Mammary epithelial cell (primary cell): ENCODE measurements at places on chromosomes 1 and 21. TPM values are rescaled to one million over a fixed set of nuclear protein-coding genes. Genes with fewer than 3 reads are reported as not detected.

DNA sequence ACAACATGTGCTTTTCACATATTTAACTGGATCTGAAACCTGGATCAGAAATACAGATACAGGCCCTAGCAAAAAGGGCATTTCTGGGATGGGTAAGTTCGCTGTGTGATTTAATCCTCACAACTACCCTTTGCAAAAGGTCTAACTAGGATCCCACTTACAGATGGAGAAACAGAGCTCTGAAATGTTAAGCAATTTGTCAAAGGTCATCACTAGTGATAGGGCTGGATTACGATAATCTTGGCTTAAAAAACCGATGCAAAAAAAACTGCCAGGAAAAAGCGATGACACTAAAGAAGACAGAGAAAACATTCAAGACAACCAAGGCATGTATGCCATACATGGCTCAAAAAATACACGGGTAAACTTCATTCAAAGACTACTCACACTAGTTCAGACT is 29.9 kb downstream of the AHCTF1 start:
- no peak for DNase-seq

Gene SMIM11
- total RNA-seq, result 5.0 TPM

DNA sequence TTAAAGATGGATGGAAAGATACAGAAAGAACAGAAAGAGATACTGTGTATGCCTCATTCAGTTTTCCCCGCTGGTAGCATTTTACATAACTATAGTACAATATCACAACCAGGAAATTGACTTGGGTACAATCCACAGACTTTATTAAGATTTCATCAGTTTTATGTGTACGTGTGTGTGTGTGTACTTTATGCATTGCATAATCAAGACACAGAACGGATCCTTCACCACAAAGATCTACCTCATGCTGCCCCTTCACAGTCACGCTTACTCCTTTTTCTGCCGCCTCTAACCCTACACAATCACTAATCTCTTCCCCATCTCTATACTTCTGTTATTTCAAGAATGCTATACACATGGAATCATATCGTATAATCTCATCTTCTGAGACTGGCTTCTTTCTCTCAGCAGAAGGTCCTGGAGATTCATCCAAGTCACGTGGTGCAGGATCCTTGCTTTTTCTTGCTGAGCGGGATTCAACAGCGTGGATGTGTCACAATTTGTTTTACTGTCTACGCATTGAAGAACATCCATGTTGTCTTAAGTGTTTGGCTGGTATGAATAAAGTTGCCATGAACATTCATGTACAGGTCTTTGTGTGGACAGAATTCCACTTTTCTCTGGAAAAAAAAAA is 76.7 kb downstream of the SLC35F3 start:
- no peak for DNase-seq

Gene FNDC5
- total RNA-seq, result not detected in 2 replicates

Gene KAZN
- 13.8 TPM for total RNA-seq

DNA sequence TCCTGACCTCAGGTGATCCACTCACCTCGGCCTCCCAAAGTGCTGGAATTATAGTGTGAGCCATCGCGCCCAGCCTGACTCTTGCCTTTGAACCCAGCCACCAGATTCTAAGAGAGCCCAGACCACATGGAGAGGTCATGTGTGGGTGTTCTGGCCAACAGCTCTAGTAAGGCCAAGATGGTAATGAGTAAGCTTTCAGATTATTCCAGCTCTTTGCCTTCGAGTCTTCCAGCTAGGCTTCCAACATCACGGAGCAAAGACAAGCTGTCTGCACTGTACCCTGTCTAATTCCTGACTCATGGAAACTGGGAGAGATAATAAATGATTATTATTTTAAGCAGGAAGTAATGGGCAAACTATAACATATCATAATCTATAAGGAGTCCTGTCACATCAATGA is 14.8 kb upstream of the ZFP69B start:
- DNase-seq, result no peak

DNA sequence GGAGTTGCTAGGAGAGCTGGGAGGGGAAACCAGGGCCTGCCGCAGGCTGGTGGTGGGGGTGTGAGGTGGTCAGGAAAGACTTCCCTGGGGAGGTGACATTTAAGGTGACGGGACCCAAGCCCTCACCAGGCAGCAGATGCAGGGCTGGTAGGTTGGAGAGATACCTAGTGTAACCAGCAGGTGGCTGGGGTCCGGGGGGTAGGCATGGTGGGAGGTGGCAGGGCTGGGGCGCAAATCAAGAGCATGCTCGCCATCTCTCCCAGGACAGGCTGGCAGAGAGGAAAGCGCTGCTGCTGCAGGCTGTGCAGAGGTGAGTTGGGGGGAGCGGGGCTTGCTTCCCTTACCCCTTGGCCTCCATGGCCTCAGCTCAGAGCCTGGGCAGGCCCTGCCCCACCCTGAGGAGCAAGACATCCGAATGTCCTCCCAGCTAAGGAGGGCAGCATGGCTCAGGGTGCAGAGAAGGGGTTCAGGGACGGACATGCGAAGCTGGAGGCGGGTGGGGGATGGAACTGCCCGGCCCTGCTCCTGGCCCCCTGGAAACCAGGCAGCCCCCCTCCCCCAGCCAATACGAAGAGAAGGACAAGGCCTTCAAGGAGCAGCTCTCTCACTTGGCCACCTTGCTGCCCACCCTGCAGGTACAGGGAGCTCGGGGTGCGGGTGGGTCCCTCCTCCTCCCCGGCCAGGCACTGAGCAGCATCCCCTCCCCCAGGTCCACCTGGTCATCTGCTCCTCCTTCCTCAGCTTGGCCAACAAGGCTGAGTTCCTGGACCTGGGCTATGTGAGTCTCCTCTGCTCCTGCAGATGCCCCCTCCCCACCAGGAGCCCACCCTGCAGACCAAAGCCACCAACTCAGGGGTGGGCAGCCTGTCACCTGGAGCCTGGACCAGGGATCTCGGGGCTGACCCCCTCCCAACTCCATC is 4.0 kb downstream of the RNF207 start:
- DNase-seq, result no peak

Gene OR6K3
- total RNA-seq, result not detected

DNA sequence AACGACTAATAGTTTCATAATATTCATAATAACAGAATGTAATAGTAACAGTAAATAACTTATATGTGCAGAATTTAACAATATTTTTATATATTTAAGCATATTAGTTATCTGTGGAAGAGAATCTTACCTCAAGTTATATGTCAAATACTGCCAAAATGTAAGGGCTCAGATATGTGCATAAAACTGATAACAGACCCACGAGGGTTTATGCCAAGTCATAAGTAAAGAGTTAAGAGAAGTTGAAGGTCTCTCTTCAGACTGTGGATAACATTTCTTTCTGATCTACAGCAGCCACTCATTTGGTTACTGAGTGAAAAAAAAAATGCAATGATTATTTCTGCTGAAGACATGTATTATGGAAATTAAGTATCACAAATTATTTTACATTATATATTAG is 1167.8 kb upstream of the NCAM2 start:
- DNase-seq, result no peak
